H4 (cell line): ENCODE measurements at places on chromosomes 5 and 9. TPM values are rescaled to one million over a fixed set of nuclear protein-coding genes. Genes with fewer than 3 reads are reported as not detected.

- peak; percentile 91 for DNase-seq
These were observed 22.0 kb upstream of the MAPK9 start for GRCh38 chr5:180313677-180314505.

GRCh38 chr5:5320062-5320805, 102.2 kb upstream of the ICE1 start:
- no peak for DNase-seq

DNA sequence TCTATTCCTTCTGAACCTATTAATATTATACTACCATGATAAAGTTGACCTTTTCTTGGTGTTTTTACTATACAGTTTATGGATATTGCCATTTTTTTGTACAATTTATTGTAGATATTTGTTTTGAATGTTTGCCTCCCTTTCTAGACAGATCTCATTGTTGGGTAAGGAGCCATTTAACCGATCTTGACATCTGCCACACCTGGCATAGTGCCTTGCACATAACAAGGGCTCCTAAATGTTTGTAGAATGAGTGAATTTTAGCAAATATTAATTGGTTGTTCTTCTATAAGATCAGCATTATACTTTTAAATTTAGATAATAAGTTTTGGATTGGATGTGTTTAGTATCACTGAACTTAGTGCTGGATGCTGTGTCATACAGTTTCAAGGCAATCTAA, 175.3 kb downstream of the GDNF start:
- DNase-seq = no peak

- DNase-seq = no peak
These were observed 5.1 kb downstream of the PNPLA7 start for GRCh38 chr9:137545123-137545522.

- no peak for DNase-seq
These were observed 1.0 kb downstream of the CSNK1A1 start for GRCh38 chr5:149550268-149550583.

DNA sequence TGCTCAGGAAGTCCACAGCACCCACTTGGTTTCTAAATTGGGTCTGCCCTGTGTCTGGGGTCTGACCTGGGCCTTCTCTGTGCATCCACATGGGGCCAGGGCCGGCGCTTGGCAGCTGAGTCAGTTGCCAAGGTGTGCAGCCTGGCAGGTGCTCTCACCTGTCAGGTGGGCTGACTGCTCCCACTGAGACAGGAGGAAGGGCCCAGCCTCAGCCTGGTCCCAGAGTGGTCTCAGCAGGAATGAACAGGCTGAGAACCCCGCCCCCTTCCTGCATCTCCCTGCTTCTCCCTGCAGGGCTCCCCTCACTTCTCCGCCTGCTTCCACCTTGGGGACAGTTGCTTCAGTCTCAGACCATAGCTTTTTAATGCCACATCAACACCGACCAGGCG, 60.5 kb downstream of the BARX1 start:
- DNase-seq = no peak

The PCDHGB5 gene
- total RNA-seq = 0.04 and 0.43 TPM in 2 replicates

The SLC4A9 gene
- total RNA-seq = not detected in 2 replicates
